ENCODE measurements at places on chromosomes 7 and 10. TPM values are rescaled to one million over a fixed set of nuclear protein-coding genes. Genes with fewer than 3 reads are reported as not detected.

GRCh38 chr7:105345003-105345402, 43.7 kb downstream of the SRPK2 start:
- DNase-seq, result no peak

DNA sequence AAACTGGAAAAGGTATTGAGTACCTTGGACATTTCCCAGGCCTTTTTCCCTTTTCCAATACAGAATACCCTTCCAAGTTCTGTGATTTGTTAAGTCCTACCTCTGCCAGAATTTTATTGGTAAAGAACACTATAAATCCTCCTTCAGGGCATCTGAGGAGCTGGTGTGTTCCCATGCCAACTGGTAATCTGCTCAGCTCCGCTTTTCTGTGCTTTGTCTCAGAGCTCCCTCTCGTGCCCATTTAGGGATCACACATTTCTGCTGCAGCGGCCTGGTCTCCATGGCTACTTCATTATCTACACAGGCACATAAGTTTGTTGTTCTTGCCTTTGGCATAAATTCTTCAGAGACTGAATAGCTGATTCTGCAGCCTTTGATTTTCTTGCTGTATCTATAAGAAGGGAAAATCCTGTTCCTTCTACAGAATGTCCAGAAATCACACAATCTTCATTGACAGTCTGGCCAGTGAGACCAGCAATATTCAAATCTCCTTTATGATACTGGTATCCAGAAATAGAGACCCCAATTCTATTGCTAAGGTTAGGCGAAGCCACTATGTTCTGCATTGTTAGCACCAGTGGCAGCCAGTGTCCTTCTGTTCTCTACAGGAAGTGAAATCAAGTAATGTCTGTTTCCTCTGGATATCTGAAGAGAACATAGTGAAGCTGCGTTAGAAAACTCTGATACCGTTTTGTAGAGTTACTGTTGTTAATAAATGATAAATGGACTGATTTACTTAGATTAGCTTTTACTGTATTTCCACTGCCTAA, 51.9 kb downstream of the DENND11 start:
- peak; percentile 68 for DNase-seq

- DNase-seq, result peak; percentile 25
These were observed 62.1 kb downstream of the ZRANB1 start for GRCh38 chr10:125003901-125004467.

DNA sequence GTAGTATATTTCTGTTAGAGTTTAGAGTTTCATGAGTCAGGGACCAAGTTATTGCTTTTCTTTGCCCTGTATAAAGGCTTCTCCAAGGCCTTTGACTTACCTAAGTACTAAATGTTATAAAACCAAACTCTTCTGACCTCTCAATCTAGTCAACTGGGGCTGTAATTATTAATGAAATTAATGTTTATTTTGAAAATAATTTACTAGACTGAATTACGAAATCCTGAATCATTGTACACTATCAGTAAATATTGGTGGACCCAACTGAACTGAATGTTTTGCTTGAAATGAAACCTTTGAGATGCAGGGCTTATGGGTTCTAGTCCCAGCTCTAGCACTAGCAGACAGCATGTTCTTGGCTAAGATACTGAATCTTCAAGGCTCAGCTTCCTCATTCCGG, 1.7 kb upstream of the CYP2C9 start:
- DNase-seq, result no peak

DNA sequence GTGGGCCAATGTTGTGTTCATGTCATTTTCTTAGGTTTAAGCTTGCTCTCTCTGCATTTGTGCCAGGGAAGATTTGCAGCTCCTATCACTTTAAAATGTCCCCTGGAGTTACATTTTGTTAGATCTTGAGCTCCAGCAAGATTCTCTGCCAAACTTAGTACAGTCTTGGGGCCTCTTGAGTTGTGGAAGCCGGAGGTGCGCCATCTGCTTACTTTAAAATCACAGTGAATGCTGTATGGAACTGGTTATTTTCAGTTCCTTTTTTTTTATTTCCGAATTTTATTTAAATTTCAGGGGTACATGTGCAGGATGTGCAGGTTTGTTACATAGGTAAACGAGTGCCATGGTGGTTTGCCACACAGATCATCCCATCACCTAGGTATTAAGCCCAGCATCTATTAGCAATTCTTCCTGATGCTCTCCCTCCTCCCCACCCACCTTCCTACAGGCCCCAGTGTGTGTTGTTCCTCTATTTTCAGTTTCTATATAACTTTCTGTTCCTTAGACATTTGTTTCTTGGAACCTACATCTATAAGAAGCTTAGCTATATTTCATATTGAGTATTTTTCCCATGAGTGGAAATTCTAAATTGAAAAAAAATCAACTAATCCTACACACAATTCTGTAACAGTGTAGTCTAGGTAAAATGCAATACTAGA, 114.4 kb upstream of the CREB5 start:
- no peak for DNase-seq

GRCh38 chr10:96794836-96795733, 37.0 kb upstream of the LCOR start:
- DNase-seq, result no peak

- DNase-seq, result no peak
These were observed 169.9 kb upstream of the ASAH2 start for GRCh38 chr10:50421026-50421719.

GRCh38 chr7:127290116-127290655, 37.4 kb upstream of the GRM8 start:
- no peak for DNase-seq

GRCh38 chr10:5323446-5323845, 41.3 kb upstream of the UCN3 start:
- no peak for DNase-seq

- DNase-seq, result no peak
These were observed 796 bp downstream of the CDK14 start for GRCh38 chr7:90596671-90597562.

- peak; percentile 28 for DNase-seq
These were observed 1.1 kb upstream of the GPER1 start for GRCh38 chr7:1086588-1087464.

GRCh38 chr7:123746055-123746454, 2.7 kb downstream of the WASL start:
- DNase-seq, result no peak

DNA sequence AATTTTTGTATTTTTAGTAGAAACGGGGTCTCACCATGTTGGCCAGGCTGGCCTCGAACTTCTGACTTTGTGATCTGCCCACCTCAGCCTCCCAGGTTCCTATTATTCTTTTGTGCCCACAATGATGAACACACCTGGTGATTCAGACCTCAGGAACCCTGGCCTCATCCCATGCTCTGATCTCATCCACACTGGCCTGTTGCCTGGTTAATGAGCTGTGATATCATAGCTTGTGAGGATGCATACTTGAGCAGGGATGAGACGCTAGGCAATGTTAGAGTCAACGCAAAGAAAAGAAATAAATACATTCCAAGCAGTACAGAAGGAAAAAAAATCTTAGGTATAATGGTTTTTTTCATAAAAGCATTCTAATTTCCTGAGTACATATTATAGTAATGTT, 82.4 kb upstream of the RNF32 start:
- no peak for DNase-seq

DNA sequence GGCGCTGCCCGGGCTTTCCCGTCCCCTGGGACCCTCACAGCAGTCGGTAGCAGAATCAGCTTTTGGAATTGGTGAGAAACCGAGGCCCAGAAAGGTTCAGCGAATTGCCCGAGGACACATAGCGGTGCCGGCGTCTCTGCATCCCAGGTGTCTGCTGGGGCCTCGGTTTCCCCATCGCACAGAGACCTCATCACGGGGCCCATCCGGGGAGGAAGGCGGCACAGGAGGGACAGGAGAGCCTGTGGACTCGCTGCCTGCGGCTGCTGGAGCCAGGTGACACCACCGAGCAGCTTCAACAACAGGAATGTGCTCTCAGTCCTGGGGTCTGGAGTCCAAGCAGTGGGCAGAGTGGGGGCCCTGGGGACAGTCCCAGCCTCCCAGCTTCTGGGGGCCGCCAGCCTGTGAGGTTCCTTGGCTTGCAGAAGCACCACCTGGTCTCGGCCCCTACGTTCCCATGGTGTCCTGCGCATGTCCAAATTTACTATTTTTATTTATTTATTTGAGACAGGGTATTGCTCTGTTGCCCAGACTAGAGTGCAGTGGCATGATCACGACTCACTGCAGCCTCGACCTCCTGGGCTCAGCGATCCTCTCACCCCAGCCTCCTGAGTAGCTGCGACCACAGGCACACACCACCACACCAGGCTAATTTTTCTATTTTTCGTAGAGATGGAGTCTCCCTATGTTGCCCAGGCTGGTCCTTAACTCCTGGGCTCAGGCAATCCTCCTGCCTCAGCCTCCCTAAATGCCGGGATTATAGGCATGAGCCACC, 539 bp upstream of the COX19 start:
- DNase-seq, result no peak

- no peak for DNase-seq
These were observed at the start of gene C10orf95 for GRCh38 chr10:102451105-102451969. TSS of gene C10orf95 (minus strand) at chr10:102451543. CDS start at chr10:102451093, 450 bp downstream.

GRCh38 chr7:44637788-44638594, 31.6 kb downstream of the OGDH start:
- DNase-seq, result no peak

DNA sequence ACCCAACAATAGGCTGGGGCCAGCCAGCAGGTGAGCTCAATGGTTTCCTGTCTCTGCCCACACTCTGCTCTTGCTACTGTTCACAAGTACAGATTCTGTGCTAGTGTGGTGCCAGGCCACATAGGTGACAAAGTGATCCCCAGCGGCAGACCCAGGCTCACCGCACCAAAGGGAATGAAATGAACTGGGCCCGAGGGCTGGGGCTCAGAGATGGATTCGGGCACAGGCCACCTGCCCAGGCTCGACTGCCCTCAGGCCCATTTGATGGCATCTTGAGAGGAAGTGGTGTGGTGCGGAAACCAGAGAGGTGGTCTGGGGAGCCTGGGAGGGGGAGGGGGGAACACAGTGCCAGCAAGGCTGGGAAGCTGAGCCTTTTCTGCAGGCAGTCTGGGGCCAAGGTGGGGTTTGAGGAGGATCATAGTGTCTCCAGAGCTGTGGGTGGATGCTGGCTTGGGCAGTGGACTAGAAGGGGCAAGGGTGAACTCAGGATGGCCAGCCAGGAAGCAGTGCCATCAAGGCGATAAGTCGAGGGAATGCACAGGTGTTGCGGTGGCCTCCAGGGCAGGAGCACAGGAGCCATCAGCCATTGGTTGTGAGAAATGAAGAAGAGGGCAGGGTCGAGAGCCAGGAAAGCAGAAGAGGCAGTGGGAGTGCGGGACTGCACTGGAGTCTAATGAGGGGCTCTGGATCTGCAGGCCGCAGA, 85.2 kb downstream of the ARHGAP22 start:
- no peak for DNase-seq

DNA sequence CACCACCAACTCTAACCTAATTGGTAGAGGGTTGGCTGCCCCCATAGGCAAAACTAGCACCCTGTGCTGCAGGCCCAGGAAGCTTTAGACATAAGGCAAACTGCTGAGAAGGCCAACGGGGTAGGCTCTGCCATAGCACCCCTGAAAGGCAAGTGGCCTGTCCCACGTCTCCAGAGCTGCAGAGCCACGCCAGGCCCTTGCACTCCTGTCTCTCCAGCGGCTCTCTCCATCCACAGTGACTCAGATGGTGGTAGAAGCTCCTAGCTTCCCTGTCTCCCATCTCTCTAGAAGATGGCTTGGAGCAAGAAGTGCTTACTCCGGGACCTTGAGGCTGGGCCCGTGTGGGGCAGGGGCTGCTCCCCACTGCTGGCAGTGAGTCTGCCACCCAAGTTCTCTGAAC, 310.6 kb upstream of the ZMIZ1 start:
- no peak for DNase-seq

DNA sequence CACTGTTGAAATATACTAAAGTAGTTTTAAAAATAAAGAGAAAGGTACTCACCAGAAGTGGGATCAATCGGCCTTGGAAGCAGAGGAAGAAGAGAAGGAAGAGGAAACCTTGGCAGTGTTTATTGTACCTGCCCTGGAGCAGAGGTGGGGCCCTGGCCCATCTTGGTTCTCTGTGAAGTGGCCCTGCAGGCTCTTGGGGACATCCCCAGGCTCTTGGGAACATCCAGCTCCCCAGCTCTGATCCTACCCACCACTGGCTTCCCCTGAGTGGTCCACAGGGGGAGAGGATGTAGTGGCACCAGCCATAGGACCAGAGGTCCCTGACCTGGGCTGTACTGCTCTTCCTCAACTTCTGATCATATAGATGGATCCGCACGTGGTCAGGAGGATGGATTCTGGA, 22.3 kb upstream of the RET start:
- DNase-seq, result no peak

GRCh38 chr10:118047880-118048279, 1.1 kb upstream of the RAB11FIP2 start:
- no peak for DNase-seq

DNA sequence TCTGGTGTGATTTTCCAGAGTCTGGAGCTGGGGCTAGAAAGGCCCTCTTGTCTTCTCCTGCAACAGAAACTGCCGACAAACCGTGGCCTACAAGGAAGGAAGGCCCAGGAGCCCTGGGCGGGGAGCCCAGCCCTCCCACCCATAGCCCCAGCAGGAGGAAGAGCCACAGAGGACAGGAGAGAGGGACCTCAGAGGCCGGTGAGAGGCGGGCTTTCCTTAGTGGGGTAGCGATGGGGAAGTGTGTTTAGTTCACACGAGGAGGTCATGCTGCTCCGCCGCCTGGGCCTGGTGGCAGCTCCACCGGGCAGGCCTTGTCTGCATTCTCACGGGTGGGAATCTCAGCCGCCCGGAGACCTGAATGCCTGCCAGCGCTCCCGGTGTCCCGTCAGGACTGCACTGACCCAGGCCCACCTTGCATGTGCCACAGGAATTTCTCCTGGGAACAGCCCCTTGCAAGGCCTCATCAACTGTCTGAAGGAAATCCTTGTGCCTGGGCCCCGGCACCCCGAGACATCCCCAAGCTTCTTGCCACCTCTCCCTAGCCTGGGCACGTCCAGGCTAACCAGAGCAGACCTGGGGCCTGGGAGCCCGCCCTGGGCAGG, 50.9 kb downstream of the ZNF467 start:
- DNase-seq, result no peak

GRCh38 chr10:69064762-69065328, 23.1 kb upstream of the SRGN start:
- DNase-seq, result no peak

GRCh38 chr10:103727546-103727963, 127.8 kb downstream of the SH3PXD2A start:
- no peak for DNase-seq

DNA sequence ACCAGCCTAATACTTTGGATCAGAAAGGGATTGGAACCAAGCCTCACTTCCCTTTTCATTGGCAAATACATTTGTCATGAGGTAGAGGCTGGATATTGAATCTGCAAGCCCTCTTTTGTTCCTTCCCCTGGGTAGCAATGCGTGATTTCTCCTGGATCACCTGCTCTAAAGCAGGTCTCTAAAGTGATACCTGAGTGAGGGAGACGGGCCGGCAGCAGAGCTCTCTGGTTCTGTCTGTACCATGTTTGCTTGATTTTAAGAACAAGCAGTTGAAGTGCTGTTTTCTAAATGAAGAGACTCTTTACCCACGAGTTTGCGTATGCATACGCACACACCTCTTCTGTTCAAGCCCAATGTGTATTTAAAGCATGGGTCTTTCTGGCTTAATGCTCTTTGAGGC, 41.1 kb downstream of the GARS1 start:
- DNase-seq, result no peak

ACHE gene
- 4.3 TPM for total RNA-seq

IFRD1 gene
- 146 TPM for total RNA-seq

TEX36 gene
- total RNA-seq, result not detected

HOXA4 gene
- total RNA-seq, result 2.8 TPM

ELFN1 gene
- 0.59 TPM for total RNA-seq

SLC16A12 gene
- total RNA-seq, result 2.6 TPM

TRIL gene
- total RNA-seq, result 8.3 TPM

PTPRN2 gene
- total RNA-seq, result 2.2 TPM
